GM10248 (cell line): ENCODE measurements at places on chromosomes 5 and 9.

GRCh38 chr5:19001054-19001453, 986.9 kb downstream of the CDH18 start:
- no peak for DNase-seq

DNA sequence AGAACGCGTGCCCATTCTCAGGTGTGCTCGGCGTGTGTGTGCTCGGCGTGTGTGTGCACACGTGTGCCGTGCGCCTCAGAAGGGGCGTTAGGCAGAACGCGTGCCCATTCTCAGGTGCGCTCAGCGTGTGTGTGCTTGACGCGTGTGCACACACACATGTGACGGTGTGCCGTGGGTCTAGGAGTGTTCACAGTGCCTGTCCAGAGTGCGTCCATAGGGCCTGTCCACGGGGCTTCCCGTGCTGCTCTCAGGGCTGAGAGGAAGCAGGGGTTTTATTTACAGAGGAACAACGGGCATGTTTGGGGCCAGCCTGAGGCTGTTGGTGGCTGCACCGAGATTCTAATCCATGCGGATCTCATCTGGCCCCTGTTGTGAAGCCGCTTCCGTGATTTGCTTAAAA, 14.2 kb upstream of the AHRR start:
- DNase-seq = no peak

DNA sequence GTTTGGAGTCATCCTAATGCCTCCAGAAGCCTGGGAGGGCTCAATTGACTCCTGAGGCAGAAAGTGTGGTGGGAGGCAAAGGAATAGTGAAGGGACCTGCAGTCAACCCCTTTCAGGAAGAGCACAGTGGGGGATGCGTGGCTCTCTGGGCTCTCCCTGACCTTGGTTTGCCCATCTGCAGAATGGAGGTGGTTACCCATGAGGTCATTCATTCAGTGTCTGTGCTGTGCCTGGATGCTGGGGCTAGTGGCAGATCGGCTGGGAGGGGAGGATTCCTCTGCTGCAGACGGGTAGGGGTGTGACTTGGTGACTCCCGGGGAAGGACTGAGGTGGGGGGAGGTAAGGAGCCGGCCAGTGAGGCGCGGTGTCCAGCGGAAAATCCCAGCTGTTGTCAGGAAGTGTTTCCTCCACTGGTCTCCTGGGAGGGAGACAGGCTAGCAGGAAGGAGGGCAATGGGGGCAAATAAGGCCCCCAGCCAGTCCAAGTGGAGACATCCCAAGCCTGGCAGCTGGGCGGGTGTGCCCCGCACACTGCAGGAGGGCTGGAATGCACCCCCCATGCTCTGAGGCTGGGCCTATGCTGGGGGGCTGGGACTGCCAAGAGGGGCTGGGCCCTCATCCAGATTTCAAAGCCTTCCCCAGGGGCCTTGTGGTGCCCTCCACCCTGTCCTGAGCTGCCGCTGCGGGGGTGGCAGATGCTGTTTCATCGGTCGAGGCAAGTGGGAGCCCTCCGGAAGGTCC, 10.9 kb downstream of the CXXC5 start:
- no peak for DNase-seq

DNA sequence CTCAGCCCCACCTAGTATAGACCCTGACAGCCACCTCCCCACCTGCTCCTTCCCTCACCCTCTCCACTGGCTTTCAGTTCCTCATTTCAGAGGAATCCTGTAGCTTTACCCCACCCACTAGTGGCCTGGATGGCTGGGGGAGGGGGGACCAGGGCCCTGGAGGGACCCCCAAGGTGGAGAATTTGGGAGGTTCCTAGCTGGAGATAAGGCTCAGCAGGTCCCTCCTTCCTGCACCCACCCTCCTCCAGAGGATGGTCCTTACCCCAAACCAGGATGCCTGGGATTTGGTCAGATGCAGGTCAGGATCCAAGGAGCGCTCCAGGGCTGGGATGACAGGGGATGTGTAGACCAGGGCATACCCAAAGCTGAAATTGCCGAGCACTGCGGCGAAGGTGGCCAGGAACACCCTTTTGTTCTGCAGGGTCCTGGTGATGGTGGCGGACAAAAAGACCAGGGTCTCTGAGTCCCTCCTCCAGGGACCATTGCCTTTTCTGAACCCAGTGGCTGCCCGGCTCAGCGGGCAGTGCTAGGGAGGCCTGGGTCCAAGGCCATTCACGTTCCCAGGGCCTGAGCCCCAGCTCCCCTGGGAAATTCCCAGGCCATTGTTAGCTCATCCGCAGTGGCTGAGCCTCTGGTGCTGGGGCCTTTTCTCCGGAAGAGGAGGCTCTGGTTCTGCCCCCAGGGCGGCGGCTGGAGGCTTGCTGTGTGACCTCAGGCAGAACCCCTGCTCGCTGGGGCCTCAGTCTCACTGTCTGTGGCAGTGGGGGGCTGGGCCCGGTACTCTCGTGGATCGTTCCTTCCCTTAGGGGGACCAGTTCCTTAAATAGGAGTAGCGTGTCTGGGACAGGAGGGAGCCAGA, 678 bp downstream of the SLC2A6 start:
- DNase-seq = peak; percentile 63

DNA sequence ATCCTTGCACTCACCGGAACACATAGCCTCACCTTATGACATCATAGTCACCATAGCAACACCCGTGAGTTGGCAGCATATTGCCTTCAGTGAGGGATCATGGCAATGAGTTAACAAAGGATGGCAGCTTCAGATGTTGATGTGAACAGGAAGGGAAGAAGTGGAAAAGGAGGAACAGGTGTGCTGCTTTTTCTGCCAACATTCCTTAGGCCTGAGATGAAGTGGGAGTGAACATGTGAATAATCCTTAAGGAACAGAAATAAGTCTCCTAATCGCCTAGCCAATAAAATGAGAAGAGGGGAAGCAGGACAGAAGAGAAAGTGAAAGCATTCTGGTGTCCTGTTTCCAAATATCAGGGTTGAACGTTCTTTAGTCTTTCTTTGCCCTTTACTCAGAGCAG, 360.0 kb downstream of the BRINP1 start:
- DNase-seq = no peak

GRCh38 chr9:37198831-37199230, 78.5 kb downstream of the ZCCHC7 start:
- DNase-seq = no peak

GRCh38 chr5:17160756-17161040, 56.7 kb upstream of the BASP1 start:
- DNase-seq = no peak

DNA sequence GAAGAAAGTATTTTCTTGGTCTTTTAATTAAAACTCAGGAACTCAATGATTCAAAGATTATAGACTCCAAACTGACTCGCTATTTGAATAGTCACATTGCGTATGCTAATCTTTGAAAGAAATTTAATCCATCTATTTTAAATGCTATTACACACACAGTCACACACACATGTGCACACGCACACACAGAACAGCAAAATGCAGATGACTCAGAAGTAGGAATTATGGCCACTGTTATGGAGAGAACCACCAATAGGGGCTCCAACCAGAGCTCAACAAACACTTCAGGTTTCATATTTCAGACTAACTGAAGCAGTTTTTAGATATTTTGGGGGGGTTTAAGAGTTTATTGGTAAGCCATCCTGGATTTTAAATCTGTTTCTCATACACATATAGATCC, 1917.9 kb downstream of the EFNA5 start:
- DNase-seq = no peak

DNA sequence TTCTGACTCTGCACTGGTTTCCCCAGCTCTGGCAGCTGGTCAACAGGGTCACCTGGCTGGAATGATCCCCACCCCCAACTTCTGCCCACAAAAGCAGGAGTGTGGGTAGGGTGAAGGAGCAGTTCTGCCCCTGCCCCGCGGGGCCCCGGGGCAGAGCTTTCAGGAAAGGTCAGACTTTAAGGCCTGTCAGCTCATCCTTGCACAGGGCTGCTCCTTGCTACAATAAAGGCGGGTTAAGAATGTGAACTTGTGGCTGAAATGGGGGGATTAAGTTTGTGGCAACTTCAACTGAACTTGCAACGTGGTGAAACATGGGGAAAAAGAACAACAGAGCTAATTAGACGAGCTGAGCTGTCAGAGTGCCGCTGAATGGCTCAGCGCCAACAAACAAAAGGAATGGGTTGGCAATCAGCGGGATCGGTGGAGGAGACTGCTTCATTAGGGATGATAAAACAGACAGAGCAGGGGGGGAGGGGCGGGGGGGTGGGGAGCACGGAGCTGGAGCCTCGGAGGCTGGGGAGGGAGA, 50.8 kb downstream of the CRB2 start:
- no peak for DNase-seq

- no peak for DNase-seq
These were observed 57.1 kb downstream of the RPS23 start for GRCh38 chr5:82221020-82221419.

DNA sequence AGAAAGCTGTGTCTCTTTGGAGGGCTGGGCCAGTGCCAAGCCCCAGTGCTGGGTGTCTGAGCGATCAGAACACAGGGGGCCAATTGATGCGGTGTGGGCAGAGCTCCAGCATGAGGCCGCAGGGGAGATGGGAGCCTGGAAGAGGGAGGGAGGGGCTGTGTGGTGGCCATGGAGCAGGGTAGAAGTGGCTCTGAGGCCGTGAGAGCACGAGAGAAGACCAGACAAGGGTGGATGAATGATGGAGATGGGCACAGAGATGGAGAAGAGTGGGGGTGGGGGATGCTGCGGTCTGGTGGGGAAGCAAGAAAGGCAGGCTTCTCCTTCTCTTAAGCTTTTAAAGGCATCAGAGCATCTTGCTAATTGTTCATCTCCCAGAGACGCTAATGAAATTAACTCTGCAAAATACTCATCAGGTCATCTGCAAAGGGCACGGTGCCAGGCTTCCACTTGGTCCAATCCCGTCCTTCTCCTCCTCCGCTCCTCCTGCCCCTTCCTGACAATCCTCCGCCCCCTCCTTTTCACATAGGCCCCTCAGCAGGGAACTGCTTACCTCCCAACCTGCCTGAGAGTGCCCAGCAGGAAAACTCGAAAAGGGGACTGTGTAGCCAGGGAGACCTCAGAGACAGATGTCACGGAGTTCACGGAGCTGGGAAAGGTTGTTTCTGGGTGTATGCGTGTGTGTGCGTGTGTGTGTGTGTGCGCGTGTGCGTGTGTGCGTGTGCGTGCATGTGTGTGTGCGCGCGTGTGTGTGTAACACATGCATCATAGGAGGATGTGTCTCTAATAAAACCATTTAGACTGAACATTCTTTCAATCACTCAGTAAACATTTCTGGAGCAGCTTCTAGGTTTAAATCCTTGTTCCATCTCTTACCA, 7.1 kb upstream of the UNC5A start:
- no peak for DNase-seq

DNA sequence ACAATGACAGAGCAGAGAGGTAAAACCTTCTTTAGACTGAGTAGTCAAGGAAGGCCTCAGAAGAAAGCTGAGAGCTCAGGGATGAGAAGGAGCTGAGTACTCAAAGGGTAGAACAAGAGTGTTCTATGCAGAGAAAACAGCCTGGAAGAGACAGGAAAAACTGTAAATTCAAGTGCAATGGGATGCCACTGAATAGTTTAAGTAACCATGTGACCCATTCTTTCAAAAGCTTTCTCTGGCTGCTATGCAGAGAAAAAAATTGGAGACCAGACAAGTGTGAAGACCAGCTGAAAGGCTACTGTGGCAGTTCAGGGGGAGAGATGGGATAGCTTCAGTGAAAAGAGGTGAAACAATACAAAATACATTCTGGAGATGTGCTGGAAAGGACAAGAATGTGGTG, 61.3 kb upstream of the RNF38 start:
- no peak for DNase-seq

DNA sequence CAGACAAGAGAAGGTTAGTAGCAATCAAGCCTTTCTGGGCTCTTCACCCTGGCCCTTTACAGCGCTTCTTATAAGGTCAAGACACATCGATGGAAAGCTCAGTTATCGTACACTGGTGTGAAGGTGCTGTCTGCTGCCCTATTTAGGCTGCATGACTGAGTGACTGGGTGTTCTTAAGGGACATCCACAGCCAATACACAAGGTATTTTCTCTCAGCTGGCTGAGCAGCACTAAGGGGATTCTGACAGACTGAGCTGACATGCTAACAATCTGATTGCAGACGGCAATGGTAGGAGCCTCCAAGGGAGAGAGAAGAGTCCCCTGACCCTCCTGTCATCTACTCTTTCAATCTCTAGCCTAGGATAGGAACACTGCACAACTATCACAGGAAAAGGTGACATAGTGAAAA, 577.9 kb downstream of the ISL1 start:
- DNase-seq = no peak

DNA sequence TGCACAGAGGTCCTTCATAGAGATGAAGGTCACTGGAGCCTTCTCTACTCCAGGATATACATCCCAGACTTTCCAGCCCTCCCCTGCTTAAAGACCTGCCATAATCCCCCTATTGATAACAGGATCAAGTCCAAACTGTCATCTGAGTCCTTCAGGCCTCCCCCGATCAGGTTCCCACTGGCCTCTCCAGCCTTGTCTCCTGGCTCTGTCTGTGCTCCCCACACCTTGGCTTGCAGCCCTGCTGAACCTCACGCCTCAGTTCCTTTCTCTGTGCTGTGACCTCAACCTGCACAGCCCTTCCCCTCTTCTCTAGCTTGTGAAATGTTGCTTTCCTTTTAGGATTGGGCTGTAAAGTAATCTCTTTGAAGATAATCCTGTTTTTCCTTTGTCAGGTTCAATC, 2.5 kb upstream of the HRH2 start:
- no peak for DNase-seq

GRCh38 chr9:98702835-98703380, 5.8 kb downstream of the GABBR2 start:
- no peak for DNase-seq

GRCh38 chr5:89204756-89205155, 321.8 kb upstream of the MEF2C start:
- no peak for DNase-seq

DNA sequence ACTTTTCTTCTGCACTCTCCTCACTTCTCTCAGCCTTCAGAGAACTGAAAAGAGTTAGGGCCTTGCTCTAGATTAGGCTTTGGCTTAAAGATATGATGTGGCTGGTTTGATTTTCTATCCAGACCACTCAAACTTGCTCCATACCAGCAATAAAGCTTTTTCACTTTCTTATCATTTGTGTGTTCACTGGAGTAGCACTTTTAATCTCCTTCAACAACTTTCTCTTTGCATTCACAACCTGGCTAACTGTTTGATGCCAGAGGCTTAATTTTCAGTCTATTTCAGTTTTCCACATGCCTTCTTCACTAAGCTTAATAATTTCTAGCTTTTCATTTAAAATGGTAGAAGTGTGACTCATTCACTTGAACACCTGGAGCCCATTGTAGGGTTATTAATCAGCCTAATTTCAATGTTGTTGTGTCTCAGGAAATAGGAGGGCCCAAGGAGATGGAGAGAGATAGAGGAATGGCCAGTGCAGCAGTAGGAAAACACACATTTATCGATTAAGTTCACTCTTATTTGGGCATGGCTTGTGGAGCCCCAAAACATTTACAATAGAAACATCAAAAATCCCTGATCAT, 5.9 kb downstream of the ATPSCKMT start:
- DNase-seq = no peak

GRCh38 chr9:95101326-95101725, 216.2 kb downstream of the FANCC start:
- no peak for DNase-seq

- no peak for DNase-seq
These were observed 374.1 kb downstream of the PLK2 start for GRCh38 chr5:58085800-58086199.

GRCh38 chr5:35046774-35047173, 975 bp downstream of the AGXT2 start:
- DNase-seq = no peak

- DNase-seq = no peak
These were observed 27.6 kb downstream of the NEURL1B start for GRCh38 chr5:172668594-172669071.
